Endothelial cell of umbilical vein (primary cell): ENCODE measurements at places on chromosomes 6 and 20. TPM values are rescaled to one million over a fixed set of nuclear protein-coding genes. Genes with fewer than 3 reads are reported as not detected.

DNA sequence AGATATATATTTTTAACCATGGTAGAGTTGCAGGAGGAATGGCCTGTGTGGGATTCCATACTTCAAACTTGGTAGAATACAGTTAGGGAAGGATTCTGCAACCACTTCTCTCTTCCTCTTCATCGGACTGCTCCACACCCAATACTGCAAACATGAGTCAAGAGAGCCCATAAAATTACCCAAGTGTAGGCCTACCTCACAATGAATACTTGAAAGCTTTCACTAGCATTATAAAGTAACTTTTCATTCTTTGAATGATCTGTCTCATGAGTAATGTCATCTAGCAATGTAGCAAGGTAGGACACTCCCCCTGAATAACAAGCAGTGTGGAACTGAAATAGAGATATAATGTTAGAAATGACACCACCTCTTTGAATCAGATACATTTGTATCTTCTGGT lies 79.4 kb downstream of the FOXC1 start:
- DNase-seq: no peak

DNA sequence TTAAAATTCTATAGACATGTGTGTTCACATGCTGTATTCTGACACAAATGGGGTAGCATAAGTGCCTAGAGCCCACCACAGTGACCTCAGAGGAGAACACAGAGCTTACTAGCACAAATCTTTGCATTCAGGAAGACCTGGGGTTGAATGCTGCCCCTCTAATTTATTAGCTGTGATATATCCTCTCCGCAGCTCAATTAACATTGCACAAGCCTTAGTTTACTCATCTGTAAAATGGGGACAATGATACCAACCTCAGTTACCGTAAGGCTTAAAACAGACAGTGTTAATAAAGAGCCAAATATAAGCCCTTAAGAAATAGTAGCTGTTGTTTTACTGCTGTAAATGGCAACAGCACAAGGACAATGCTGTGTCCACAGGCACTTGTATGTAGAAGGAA lies 36.2 kb upstream of the IL17A start:
- no peak for DNase-seq

GRCh38 chr6:162082520-162082919 lies 645.0 kb downstream of the PRKN start:
- DNase-seq: no peak

DNA sequence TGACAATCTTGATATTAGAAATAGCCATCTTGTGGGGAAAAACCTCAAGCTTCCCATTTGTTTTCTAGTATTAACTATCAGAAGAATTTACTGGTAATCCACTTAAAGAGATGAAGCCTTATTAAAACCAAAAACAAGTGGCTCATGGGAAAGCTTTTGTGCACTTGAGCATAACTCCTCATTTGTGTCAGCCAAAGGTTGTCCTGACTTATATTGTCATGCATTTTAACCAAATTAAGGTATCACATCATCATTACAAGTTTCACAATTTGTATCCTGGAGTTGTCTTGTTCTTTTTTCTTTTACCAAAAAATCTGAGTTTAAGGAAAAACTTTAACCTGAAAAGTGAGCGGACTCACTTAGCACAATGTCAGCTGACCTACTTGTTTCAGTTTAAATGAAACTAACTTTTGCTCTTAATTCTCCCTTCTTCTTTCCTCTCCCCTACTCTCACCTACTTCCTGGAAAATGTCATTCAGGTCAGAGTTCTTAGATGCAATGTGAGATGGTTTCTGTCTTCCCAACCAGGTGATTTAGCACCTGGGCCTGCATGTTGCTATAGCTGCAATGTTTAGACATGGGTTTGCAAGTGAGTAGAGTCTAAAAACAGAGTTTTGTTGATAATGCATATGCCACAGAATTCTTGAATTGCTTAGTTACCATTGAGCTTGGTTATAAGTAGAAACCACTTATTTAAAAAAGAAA lies 82.8 kb downstream of the TNFAIP3 start:
- no peak for DNase-seq

DNA sequence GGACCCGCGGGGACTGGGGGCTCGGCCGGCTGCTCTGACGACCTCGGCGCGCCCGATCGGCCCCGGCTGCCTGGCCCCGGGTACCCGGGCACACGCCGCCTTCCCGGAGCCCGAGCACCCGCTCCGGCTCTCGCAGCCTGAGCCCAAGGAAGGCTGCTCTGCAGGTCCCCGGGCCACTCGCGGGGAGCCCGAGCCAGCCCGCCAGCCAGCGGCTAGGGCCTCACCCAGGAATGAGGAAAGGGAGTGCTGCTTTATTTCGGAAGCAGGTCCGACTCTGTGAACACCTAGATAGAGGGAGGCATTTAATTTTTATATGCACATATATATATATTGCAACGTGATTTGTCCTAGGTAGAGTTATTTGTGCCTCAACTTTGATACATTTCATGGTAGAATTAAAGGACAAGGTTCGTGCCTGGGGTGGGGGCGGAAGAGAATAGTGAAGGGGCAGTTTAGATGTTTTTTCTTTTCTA lies 15.5 kb downstream of the FOXA2 start:
- DNase-seq: no peak

GRCh38 chr6:148967011-148967520 lies 220.2 kb downstream of the UST start:
- no peak for DNase-seq

GRCh38 chr6:126100386-126100785 lies 114.0 kb downstream of the TRMT11 start:
- DNase-seq: no peak

DNA sequence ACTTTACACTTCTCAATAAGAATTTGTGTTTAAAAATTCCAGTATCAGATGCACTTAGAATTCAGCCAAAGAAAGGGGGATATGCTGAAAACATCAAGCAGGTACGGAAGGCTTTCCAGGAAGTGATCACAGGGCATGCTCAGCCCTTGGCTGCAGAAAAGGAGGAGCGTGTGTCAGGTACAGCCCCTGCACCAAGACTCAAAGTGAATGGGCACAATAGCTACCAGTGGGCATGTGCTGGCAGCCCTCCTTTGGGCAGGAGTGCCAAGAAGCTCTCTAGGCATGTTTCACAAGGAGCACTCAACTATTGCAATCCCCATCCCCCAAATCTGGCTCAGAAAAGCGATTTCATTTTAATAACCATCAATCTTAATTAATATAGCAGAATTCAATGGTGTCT lies 298.8 kb downstream of the GMDS start:
- DNase-seq: no peak

GRCh38 chr6:4224067-4224978 lies 88.9 kb upstream of the ECI2 start:
- DNase-seq: no peak

DNA sequence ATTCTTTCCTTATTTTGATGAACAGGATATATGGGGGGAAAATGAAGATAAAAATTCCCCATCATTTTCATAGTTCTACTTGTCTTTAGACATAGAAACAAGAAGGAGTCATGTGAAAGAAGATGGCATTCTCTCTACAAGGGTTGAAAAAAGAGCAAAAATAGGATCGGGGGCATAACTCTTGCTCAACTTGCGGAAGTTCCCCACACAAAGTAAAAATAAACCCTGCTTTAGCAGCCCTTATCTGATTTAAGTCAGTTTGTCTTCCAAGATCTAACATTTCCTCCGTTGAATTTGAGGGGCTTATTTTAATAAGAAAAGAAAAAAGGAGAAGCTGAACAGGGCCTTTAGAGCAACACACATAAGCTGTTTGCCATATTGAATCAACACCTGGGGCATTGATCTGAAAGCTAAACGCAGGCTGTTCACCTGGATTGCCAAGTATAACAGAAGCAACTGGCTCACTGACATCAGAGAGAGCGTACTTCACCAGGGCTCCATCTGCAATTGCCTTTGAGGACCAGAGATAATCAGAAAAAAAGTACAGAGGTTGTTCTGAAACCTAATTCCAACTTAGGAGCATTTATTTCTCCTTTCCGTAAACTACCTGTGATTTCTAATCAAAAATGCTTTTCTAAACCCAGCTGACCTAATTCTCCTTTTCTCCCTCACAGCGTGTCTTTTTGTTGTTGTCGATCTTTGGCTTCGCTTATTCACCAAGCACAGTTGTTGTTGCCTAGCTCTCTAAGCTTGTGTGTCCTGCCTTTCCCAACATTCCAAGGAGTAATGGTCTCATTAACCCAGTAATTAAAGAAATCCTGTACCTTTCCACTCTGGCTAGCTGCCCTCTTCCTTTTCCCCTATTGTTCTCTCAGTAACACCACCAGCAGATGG lies 568.0 kb downstream of the KIF16B start:
- DNase-seq: no peak

GRCh38 chr20:22223236-22223635 lies 361.1 kb downstream of the FOXA2 start:
- no peak for DNase-seq

GRCh38 chr6:19714434-19715166 lies 122.6 kb upstream of the ID4 start:
- no peak for DNase-seq

DNA sequence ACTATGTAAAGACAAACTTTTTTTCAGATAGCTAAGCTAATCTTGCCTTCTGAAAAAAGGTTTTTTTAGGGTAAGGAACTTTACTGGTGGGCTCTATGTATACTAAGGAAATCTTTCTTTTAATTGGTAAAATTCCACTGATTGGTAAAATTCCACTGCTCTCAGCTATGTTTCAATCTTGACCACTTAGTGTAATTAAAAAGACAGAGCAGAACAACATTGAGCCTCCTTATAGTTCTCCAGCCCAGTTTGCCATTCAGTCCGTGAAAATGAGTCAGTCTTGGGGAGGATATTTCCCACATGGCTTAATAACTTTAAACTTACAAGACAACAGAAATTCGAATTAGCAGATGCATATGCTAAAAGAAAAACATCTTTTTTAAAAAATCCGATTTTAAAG lies 92.7 kb downstream of the EYA4 start:
- DNase-seq: no peak

DNA sequence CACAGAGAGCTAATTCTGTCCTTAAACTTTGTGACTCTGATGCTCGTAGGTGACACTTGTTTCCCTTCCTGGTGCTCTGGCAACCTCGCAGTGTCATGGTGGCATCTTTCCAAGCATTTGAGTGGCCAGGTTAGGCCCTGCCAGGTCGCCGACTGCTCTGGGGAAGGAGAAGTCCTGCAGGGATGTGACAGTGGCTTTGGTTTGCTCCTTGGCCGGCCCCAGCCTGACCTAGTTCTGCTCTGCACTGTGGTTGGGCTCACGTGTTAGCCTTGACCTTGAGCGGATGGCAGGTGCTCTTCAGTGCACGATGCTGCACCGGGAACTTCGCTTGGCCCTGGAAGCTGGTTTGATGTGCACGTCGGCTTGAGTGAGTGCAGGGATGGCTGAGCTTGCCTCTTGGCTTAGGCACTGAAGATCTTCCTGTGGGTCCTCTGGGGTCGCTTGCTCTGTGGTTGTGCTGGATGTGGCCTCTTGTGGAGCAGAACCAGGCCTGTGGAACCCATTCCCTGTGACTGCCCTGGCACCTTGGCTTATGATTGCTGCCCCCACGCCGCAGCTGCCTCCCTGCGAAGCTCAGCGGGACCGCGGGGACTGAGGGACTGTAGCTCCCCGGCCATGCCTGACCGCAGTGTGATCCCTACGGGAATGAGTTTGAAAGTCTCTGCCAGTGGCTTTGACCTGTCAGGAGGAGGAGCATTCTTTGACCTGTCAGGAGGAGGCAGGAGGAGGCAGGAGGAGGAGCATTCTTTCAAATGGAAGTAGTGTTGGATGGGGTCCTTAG lies 8.7 kb downstream of the OSBPL2 start:
- no peak for DNase-seq

Gene FUCA2
- total RNA-seq: 80.9 and 85.0 TPM in 2 replicates

Gene TEAD3
- total RNA-seq: 1.1 and 2.0 TPM in 2 replicates

Gene LTA
- total RNA-seq: 0.46 TPM in 1 of 2 replicates, not detected in the other

Gene SCUBE3
- total RNA-seq: 0.62 and 1.5 TPM in 2 replicates

Gene ANKRD6
- total RNA-seq: 7.7 and 9.6 TPM in 2 replicates

Gene MDFI
- total RNA-seq: 32.4 and 45.8 TPM in 2 replicates

Gene ID4
- not detected in 2 replicates for total RNA-seq

Gene HLA-DMA
- 0.53 and 1.2 TPM in 2 replicates for total RNA-seq

Gene CCN6
- total RNA-seq: not detected in 2 replicates
